ENCODE measurements at places on chromosomes 16 and 17.

GRCh38 chr16:54414671-54415070 is 128.1 kb upstream of the IRX3 start:
- DNase-seq, result no peak

DNA sequence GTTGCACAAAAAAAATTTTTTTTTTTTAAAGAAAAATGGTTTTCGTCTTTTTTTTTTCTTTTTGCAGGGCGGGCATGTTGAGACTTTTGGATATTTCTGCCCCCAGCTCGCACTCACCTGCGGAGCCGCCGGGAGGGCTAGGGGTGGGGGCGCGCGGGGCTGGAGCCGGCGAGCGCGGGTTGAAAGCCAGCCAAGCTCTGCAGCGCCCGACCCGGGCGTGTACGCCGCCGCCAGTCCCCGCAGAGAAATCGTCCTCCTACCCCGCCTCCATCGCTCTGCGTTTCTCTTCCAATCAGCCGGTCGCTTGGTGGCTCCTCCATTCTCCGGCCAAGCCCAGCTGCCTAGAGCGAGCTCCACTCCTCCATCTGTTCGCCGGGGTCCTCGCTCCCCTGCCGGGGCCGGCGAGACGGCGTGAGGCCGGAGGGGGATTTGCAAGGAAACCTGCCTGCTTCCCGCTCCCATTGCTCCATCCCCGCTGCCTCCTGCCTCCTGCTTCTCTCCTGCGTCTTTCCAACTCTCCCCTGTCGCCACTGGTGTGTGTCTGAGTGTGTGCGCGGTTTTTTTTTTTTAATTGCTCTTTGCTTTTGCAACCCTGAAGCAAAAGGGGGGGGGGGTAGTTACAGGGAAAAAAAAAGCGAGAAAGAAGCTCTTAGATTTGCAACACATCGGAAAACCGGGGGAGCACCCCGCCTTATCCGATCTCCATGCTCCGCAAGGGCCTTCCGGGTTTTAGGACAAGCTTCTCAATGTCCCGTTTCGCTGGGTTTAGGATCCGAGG is 1.8 kb upstream of the UBTF start:
- DNase-seq, result peak; percentile 87

DNA sequence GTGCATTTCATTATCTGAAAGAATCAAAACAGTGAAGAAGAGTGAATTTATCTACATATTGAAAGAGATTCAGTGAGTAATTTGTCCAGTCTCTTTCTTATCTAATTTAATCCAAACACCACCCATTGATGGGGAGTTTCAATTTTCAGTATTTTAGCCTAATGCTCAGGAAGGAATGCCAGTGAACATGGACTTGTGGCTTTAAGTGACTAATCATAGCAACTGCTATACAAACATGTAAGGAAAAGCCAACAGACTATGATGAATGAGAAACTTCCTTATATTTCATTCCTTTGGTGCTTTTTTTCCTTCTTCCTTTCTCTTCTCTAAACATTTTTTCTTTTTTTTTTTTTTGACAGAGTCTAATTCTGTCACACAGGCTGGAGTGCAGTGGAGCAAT is 885.8 kb downstream of the KCNJ2 start:
- no peak for DNase-seq

GRCh38 chr16:49932434-49932833 is 76.5 kb upstream of the ZNF423 start:
- DNase-seq, result no peak

DNA sequence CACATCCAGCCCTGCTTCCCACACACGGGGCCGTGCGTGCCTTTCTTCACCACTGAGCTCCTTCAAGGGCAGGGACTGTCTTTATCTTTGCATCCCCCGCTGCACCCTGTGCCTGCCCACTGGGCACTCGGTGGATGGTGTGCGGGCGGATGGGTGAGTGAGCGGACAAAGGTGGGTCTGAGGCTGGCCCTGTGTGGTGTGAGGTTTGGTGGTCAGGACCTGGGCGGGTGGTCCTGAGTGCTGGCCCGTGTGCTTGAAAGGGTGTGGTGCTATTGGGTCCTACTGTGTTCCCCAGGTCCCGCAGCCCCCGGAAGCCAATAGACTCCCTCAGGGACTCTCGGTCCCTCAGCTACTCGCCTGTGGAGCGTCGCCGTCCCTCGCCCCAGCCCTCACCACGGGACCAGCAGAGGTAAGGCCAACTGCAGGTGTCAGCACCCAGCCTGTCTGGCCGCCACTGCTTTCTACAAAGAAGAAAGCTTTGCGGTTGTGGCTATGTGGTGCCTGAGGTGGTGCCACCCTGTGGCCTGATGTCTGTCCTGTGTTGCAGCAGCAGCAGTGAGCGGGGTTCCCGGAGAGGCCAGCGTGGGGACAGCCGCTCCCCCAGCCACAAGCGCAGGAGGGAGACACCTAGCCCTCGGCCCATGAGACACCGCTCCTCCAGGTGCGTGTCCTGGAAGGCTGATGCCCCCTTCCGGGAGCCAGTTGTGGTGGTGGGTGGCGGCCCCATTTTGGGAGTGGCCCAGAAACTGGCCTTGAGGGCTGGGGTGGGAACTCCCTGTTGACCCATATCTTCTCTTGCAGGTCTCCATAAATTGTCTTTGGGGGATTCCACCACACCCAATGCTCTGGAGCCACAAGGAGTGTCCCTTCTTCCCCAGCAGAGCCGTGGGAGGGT is 6.8 kb downstream of the ELOB start:
- no peak for DNase-seq

DNA sequence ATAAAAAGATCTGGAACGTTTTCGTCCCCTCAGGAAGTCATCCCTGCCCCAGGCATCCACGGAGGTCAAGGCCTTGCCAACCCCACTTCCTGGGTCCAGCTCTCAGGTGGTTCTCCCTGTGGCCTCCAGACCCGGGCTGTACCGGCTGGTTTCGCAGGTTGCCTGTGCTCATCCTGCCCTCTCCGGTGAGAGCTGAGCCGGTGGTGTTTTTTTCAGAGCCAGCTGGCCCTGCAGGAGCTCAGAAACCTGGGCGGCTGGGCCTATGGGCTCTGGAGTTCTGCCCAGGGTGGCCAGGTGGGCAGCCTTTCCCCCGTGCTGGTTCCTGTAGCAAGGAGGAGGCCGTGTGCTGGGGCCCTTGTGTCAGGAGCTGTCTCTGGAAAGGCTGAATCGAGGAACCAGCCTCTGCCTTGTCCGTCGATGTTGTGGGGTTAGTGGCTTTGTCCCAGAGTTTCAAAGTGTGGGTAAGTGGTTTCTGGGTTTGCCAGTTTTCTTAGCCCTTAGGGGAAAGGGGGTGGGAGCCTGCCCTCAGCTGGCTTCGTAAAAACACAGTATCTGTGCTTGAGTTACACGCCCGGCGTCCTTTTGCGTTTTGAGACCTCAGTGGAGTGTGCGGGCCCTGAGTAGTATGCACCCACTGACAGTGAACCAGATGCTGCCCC is 23.6 kb downstream of the C16orf90 start:
- DNase-seq, result no peak

DNA sequence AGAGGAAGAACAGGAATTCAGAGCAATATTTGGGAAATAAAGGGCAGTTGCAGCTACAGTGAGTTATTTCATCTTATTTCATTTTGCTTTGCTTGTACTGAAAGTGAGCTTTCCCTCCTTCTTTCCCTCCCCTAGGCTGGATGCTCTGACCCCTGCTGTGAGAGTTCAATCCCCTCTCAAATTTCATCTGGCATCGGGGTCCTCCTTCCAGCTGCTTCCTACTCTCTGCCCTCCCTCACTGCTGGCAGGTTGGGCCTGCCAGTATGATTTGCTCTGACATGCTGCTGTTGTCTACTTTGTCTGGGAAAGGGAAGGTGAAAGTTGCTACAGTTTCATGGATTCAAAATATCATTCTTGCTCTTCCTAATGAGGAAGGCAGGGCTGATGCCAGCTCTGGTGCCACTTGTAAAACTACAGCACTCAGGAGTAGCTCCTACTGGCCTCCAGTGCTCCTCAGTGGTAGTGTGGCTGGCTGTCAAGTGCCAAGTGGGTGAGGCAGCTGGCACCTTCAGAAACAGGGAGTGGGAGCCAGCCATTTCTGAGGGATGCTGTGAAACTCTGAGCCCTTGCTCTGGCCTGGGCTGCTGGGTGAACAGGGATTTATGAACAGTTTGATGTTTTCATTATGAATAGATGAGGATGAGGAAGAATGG is 408.6 kb downstream of the HAPSTR1 start:
- no peak for DNase-seq

GRCh38 chr17:37607637-37608331 is 1.4 kb downstream of the SYNRG start:
- no peak for DNase-seq

- no peak for DNase-seq
These were observed 82.1 kb downstream of the OR1D5 start for GRCh38 chr17:2981325-2981724.

DNA sequence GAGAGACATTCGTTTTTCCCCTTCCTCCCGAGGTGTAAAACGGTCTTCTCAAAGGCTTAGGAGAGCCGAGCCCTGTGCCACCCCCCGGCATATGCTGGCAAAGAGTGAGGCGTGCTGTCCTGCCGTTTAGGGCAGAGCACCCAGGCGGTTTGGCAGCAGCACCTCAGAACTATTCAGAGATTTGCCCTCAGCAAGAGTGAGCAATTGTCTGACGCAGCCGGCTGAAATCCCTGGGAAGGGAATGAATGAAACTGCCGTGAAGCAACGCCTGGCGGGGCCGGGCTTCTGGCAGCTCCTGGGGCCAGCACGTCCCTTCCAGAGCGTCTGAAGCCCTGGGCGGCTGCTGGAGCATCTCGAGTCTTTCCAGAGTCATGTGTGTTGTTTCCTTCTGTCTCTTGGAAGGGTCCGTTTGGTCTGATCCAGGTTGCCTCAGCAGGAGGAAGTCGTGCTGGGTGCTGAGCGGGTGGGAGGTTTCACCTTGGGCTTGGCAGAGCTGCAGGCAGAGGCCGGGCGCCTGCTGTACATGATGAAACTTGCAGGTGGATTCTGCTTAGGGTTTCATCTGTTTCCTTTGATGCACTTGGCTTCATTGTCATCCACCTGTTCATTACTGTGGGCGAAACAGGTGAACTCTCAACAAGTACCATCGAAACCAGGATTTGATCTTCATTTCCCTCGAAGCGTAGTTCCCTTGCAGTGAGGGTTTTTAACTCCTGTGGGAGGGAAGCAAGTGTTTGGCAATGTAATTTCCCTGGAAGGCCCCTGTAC is 35.4 kb downstream of the TBCD start:
- no peak for DNase-seq

DNA sequence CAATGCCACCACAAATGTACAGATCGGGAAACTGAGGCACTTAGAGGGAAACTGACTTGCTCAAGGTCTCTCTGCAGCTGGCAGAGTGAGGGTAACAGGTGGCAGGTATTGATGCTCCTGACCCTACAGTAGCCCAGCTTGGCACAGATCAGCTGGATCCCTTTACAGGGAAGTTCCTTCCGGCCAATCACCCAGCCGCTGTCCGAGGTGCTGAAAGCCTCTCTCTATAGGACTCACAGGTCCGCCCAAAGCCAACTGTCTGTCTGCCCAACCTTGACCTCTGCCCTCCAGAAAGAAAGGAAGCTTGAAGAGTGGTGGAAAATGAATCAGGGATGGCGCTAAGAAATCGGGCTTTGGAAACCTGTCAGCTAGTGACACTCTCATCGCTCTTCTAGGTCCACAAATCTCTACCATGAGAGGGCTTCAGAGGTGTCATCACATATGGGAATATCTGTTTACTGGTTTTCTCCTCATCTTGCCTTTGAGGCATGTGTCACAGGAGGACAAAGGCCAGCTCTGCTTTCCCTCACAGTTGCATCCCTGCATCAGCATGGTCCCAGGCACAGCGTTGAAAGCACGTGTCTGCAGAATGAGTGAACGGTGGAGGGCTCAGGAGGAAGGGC is 246.2 kb downstream of the KATNIP start:
- DNase-seq, result no peak

- DNase-seq, result no peak
These were observed 316.6 kb downstream of the SNX29 start for GRCh38 chr16:12293017-12293618.

GRCh38 chr17:42017866-42018200 is 594 bp upstream of the DNAJC7 start:
- DNase-seq, result no peak

- DNase-seq, result no peak
These were observed 23.5 kb downstream of the MYO19 start for GRCh38 chr17:36511216-36511615.

DNA sequence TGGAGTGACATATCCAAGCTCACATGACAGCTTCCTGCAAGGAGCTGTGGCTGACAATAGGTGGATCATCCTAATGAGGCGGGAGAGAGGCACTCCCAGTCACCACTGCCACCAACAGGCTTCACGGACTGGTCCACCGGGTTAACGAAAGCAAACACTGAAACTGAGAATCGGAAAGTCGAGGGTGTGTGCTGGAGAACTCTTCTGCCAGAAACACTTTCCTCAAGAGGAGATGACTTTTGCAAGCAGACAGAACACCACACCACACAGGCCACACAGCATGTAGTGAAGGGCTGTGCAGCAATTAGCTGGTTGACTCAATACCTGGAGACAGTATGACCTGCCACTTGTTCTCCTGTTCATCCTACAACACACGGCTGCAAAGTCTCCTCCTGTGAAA is 53.0 kb upstream of the DNAJA2 start:
- no peak for DNase-seq

GRCh38 chr17:81287152-81287551 is 8.0 kb downstream of the SLC38A10 start:
- no peak for DNase-seq

- DNase-seq, result no peak
These were observed 55.8 kb downstream of the NEUROD2 start for GRCh38 chr17:39551879-39552278.

DNA sequence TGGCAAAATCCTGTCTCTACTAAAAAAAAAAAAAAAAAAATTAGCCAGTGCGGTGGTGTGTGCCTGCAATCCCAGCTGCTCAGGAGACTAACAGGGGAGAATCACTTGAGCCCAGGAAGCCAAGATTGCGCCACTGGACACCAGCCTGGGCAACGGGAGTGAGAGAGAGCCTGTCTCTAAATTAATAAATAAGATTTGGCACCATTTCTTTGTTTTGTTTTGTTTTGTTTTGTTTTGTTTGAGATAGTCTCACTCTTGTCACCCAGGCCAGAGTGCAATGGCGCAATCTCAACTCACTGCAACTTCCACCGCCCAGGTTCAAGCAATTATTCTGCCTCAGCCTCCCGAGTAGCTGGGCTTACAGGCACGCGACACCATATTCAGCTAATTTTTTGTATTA is 9.4 kb upstream of the GAST start:
- no peak for DNase-seq

- DNase-seq, result no peak
These were observed 25.3 kb downstream of the SPNS2 start for GRCh38 chr17:4523946-4524345.

All from NCI-H446 (cell line).